ENCODE measurements at places on chromosomes 2 and 18.

DNA sequence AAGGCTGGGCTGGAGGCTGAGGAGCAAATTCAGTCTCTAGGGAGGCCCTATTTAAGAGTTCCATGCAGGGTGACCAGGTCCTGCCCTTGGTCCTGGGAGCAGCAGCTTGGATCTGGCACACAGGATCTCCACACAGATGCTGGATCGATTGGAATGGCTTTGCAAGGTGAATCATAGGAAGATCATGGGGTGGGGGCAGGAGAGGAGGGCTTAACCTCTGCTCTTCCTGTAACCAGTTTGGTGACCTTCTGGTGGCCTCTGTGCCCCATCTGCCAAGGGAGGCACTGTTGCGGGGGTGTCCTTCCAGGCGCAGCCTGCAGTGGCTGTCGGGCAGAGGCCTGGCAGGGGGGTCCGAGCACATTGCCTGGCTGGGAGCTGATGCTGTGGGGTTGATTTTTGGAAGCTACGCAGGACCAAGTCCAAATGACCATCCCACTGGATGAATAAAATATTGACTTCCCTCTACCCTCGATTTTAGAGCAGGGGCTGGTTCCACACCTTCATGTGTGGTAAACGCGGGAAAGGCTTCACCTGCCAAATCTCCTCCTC is 79.7 kb downstream of the EDAR start:
- DNase-seq = no peak

GRCh38 chr2:237592425-237592980 is 2.0 kb upstream of the RAB17 start:
- DNase-seq = no peak

DNA sequence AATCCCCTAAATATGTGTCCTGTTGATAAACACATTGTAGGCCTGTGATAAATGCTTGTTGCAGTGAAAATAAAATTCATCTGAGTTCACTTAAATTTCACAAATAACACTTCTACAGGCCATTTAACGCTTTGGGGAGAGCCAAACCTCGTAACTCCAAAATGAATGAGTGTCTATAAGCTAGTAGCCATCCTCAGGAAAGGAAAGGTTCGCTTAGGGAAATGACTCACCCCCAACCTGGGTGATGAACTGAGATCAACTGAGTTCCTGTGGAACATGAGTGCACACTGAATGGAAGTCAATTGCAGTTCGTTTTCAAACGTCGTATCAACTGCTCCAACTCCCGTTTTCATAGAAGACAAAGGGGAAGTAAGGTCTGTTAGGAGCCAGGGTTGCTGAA is 527.6 kb upstream of the ID2 start:
- DNase-seq = no peak

DNA sequence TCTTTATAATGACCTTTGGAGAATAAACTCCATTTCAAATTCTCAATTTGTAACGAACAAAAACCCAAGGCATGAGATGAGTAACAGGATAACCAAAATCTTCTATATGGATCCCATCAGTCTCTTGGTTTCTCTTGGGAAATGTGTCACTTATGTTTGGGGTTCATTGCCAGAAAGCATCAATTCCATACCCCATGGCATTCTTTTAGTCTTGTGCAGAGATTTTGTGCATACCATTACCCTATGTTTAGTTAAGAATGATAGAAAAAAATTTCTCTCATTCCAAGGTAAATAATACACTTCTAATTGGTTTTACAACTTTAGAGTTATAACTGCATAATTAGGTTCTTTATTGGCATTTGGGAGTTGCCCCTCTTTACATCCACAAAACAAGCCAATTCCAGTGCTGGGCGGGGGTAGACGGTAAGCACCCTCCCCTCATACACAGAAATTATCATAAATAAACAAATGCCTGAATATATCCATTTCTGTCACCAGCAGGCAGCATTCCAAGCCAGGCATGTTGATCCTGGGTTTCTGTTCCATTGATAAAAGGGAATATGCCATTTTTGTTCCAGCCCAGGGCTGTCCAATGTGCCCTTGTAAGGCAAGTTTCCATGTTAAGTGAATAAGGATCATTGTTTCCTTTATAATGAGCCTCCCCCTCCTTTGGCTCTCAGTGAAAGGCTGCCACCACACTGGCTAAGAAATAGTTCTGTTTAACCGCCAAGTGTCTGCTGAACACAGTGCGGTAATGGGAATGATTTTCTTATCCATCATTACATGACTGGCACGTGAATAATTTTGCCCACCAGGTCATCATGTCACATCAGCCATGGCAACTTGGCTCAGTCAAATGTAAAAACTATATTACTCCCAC is 680.1 kb upstream of the ZEB2 start:
- no peak for DNase-seq

GRCh38 chr18:13672657-13673056 is 53.7 kb downstream of the FAM210A start:
- DNase-seq = no peak

DNA sequence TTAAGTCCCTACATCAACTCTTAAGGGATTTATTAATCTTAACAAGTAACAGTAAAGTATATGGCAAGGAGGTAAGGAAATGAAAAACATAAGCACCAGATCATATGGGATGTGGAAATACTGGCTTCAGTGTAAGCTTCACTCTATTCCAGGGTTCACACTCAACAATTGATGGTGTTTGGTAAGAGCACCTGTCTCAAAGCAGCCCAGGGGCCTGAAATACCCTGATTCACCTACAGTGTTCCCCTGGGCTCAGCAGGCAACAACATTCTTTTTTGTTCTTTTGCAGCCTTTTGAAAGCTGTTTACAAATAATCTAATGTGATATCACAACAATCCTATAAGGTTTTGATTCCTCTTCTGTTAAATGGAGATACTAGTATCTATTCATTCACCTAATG is 1.2 kb upstream of the MLPH start:
- DNase-seq = no peak

- DNase-seq = no peak
Observed at GRCh38 chr18:10912790-10913545, 236.4 kb downstream of the PIEZO2 start.

DNA sequence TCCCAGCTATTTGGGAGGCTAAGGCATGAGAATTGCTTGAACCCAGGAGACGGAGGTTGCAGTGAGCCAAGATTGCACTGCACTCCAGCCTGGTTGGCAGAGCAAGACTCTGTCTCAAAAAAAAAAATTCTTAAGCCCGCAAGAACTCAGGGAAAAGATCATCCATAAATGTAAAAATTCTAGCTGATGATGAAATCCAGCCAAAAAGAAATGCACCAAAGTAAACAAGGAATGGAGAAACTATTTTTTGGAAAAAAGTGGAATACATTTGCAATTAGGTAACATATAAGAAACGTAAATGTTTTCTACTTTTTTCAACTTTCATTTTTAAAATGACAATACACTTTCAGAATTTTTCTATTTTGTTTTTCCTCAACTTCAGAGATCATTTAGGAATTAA is 61.3 kb downstream of the ASXL2 start:
- DNase-seq = no peak

- no peak for DNase-seq
Observed at GRCh38 chr2:206408323-206409320, 34.7 kb upstream of the ADAM23 start.

DNA sequence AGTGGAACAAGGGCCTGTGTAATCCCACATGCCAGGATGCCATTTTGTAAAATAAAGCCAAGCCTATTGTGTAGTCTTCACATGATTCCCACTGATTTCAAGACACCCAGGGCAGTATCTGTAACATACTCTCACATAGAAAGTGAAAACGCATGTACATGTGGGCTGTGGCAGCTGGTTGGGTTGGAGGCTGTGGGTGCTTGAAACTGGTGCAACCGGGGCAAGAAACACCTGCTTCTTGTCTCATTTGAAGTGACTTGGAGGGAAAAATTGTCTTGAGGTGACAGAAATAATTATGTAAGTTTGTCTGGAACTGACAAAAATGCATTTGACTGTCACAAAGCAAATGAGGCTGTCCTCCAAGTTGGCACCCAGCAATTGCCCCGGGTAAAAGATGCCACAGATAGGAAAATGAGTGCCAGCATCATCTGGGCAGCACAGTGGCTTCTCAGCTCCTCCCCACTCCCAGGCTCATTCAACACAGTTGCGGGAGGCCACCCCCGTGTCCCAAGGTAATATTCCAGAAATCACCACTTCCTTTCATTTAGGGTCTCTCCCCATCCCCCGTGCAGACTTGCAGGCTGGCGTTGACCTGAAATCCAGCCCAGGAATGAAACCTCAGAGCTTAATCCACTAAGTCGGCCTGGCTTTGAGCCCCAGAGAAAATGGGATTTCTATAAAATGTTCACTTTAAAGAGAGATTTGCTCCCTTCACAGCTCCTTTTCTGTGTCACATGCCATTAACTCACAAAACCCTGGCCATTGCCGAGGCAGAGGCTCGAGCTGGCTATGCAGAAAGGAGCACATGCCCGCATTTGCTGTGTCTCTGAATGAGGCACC is 293.9 kb upstream of the PARD3B start:
- no peak for DNase-seq

GRCh38 chr2:136116813-136117390 is 1.0 kb downstream of the CXCR4 start:
- no peak for DNase-seq

DNA sequence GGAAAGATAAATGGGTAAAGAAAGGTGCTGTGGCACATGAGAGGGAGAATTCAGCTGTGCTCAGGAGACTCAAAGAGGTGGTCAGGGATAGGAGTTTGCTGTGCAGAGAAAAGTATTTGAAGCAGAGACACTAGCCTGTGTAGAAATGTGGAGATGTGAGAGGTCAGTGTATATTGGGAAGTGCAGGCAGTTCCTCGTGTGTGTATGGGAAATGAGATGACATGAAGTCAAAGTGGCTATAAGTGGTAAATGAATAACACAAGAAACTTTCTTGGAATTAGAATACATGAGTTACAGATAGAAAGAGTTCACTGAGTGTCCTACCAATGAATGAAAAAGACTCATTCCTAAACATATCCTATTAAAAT is 11.6 kb downstream of the MAP3K20 start:
- no peak for DNase-seq

DNA sequence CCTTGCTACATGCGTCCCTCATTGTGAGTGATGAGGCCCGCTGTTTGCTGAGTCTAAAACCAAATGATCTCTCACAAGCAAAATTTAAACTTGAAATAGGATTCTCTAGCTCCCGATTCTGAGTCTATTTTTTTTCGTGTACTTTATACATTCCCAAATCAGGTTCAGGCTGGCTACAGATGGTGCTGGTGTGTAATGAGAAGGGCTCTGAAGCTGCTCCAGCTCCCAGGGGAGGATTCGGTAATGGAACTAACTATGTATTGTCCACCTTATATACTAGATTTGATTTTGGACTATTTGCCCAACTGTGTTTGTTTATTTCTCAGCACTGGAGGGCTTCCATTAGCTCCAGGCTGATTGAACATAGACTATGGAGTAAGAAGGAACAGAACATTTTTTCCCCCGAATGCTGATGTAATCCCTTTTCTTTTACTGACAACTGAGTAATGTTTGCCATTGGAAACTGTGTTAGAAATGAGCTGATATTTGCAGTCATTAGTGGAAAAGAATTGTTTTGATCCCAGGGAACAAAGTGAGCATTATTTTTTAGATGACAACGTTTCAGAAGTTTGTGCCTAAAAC is 274.0 kb upstream of the FIGN start:
- DNase-seq = no peak

GRCh38 chr18:27789406-27789805 is 387.5 kb downstream of the CDH2 start:
- DNase-seq = no peak

GRCh38 chr2:57920342-57920939 is 126.2 kb upstream of the VRK2 start:
- DNase-seq = no peak

DNA sequence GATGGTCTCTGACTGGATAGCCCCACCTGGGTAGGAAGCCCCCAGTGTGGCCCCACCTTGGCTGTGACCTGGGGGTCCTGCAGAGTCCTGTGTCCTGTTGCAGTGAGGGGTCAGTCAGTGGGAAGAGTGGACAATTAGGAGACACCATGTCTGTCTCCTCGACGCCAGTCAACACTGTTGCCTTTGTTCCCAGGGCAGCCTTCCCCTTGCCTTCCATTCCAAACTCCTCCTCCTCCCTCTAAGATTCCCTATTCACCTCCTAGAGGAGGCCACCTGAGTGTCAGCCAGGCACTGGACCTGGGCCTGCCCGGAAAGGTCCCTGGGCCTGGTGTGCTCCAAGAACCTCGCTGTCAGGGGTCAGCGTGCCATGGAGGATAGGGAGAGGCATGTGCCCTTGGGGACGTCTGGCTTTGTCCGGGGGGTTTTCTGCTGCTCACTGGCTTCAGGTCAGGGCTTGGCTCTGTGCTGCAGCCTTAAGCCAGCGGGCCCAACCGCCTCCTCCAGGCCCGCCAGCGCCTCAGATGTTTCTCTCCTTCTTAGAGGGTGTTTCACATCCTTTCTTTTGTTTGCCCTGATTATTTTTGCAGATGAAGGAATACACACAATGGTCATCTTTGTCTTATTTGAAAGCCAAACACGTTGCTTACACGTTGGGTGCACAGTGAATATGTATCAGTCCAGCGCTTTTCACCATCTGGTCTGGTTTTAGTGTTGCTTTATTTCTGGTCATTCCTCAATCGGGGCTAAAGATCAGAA is 68.9 kb downstream of the HPCAL1 start:
- DNase-seq = no peak

DNA sequence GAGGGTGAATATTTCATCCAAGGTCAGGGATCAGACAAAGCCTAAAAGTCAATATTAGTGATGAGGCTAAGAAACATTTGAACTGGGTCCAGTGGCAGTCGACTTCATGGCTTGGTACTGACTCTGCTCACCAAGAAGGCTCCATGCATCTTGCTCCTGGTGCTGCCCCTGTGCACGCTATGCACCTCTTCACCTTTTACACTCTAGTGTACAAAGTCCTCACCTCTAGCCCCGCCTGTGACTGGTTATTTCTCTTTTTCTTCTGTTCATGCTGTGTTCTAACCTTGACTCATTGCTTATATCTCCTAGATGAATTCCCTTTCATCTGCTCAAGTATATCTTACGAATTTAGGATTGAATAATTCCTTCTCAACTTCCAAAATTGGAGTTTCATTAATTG is 52.4 kb upstream of the ZNF385B start:
- no peak for DNase-seq

GRCh38 chr2:223313101-223313500 is 261.1 kb downstream of the KCNE4 start:
- no peak for DNase-seq

DNA sequence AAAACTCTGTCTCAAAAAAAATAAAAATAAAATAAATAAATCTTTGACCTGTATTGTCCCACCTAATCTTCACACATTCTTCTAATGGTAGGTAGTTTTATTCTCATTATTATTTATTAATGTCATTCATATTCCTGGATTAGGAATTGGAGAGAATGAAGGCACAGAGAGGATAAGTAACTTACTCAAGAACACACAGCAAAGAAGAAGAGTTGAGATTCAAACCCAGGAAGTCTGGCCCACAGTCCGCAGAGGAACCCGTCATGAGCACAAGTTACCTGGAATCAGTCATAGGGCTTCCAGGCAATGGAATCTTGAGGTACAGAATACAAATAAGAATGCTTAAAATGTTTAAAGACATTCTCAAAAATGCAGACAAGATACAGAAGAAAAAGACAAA is 46.3 kb upstream of the SLC66A3 start:
- DNase-seq = no peak

DNA sequence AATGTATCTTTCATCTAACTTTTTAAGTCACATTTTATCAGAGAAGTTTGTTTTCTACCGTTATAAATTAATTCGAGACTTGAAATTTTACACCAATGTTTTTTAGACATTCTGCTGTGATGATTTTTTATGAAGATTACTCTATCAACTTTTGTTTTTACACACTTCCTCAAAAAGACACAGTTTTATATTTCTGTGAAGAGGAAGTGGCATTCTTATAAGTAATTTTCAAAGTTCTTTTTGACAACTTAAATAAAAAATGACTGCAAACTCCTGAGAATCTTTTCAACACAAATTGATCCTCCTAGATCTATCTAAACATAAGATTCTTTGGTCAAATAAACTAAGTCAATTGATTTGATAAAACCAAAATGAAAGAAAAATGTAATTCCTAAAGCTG is 13.7 kb downstream of the ANKRD44 start:
- DNase-seq = no peak

Data from LNCaP clone FGC (cell line).